Activated T-cell treated with anti-CD3 and anti-CD28 coated beads for 24 hours (primary cell): ENCODE measurements at places on chromosomes 3 and 15.

- DNase-seq, result no peak
Observed at GRCh38 chr3:132343018-132343612, 25.9 kb downstream of the ACP3 start.

DNA sequence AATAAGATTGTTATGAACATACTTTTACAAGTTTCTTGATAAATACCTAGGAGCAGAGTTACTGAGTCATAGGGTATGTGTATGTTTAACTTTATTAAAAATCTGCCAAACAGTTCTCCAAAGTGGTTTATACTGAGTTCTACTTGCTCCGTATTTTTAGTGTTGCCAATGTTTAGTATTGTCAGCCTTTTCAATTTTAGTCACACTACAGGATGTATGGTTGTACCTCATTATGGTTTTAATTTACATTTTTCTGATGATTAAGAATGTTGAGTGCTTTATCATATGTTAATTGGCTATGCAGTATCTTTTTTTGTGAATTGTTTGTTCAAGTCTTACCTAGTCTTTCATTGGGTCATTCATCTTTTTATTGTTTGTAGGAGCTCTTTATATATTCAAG, 4.3 kb downstream of the TMOD3 start:
- DNase-seq, result no peak

- no peak for DNase-seq
Observed at GRCh38 chr3:133295199-133295901, 104.5 kb upstream of the BFSP2 start.

DNA sequence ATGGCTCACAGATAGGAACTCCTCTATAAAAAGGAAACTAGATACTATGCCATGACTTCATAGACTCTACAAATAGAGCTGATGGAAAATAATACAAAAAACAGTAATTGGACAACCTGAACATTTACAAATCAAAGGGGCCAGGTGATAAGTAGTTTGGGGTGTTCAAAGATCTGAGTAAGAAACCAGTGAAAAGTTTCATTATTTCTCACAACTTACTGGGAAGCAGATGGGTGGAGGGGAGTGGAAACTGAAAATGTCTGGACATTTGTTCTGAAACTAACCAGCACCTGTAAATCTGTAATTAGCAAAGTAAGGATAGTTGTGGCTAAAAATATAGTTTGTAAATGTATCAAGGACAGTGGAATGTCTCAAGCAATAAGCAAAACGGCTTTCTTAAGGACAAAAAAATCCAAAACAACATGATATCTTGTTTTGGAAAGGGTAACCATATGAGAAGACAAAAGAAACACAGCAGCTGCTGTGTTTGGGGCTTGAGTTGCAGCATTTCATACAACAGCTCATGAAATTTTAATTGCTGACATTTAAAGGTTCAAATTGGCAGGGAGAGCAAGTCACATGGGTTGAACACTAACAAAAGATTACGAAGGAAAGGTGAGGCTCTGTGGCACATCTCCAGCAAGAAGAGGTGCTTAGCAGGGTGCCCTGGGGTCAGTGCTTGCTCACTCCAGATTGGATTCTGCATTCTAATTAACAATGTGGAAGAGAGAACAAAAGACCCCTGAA, 26.8 kb upstream of the THBS1 start:
- no peak for DNase-seq

DNA sequence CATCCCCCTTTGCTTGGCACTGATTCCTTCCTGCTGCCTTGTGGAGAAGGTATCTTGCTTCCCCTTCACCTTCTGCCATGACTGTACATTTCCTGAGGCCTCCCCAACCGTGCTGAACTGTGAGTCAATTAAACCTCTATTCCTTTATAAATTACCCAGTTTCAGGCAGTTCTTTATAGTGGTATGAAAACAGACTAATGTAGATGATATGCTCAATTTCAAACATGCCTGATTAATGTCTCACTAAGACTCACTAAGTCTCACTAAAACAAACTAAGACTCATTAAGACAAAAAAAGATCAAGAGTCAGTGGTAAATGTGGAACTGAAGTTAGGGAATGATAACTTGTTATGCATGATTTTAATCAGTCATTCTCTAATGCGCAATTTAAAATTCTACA, 606.6 kb downstream of the RBMS3 start:
- no peak for DNase-seq

DNA sequence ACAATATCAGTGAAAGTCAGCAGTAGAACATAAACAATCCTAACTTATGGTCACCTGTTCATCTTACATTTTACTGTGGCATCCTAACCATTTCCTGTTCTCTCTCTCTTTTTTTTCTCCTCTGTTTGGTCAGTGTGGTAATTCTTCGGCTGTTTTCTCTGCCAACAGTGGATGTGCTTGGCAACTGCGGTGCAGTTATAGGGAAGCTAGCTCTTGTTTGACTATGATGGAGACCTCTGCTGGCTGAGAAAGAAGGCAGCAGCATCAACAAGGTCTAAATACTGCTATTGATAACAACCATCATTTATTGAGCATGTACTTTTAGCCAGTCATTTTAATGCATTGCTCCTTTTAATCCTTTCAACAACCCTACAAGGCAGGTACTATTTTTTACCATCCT, 723 bp upstream of the DRD3 start:
- DNase-seq, result no peak

- DNase-seq, result no peak
Observed at GRCh38 chr3:109336291-109336861, 970 bp downstream of the DPPA4 start.

DNA sequence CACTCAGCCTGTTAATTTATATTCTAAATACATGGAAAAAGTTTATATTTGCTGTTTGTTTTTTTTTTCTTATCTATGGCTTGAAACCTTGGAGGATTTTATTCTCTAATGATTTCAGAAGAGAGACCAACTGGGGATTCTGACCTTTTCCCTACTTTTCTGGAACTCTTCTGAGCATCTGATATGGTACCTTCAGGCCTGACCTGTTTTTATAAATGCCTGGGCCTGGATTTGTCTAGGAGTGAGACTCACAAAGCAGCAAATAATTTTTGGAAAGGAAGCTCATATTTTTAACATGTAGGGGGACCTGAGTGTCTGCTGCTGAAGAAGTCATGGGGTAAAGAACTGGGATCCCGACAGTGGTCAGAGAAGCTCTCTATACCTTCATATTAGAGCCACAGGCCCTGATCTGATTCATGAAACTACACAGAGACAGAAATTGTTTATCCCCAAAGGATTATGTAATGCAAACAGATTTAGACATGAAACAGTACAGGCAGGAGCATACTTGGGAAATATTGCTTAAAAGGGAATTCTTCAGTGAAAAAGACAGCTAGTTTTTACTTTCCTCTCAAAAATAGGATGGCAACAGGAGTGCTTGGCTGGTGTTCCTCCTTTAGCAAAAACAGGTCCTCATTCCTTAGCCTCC, 15.9 kb downstream of the PPM1L start:
- DNase-seq, result no peak

- no peak for DNase-seq
Observed at GRCh38 chr15:77180757-77181156, 109.8 kb upstream of the TSPAN3 start.

- DNase-seq, result no peak
Observed at GRCh38 chr15:39078026-39078425, 502.9 kb upstream of the THBS1 start.

DNA sequence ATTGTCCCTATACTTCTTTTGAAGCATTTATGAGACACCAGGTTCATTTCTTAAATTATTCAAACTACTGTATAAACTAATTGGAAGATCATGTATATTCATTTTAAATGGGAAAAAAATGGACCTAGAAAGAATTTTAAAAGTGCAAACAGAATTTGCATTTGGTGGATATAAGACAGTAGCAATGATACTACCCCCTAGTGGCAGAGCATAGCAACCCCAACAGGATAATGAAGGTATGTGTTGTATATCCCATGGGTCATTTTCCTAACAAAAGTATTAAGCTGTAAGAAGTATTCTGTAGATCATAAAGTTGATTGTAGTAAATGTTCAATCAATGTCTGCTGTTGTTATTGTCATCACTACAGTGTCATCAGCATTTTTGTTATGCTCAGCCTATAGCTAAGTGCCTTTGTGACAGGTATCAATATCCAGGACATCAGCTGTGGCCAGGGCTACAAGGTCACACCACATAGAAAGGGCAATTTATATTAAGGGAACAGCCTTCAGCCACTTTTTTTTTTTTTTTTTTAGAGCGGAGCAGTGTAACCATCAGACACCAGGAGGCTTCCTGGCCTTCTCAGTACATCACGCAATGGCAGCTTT, 175.8 kb downstream of the FOXB1 start:
- DNase-seq, result peak; percentile 4

DNA sequence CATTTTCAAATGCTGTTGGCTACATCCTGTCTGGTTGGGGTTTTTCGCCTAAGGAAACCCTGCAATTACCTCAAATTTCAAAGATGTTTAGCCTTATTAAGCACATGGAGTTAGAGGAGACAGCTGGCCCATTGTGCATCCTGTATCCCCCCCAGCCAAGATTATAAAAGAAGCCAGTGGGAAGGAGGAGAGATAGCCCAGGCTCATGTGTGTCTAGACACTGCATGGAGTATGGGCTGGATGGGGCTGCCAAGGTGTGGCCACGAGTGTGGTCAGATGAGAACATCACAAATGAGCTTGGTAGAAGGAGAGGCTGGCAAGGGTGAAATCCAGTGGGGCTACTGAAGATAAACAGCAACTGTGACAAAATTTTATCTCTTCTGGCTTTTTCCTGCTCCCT, 270.0 kb upstream of the TBC1D5 start:
- no peak for DNase-seq

GRCh38 chr3:56800832-56801661, 702 bp downstream of the ARHGEF3 start:
- no peak for DNase-seq

DNA sequence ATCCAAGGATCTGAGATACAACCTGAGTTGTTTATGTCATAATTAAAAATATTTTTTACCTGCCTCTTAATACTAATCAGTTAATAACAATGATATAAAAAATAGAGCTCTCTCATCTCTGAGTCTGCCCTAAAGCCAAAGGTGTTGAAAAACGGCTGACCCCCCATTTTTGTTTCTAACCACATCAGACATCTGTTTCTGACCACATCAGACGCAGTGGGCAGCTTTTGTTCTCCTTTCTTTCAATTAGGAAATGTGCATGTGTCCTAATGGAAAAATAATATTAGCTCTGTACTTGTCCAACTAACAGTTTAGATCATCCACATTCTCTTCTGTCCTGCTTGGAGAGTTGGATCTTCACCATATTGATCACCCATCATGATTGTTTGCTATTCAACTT, 144.6 kb downstream of the SHOX2 start:
- DNase-seq, result no peak

GRCh38 chr3:41405466-41405865, 206.2 kb downstream of the CTNNB1 start:
- no peak for DNase-seq

DNA sequence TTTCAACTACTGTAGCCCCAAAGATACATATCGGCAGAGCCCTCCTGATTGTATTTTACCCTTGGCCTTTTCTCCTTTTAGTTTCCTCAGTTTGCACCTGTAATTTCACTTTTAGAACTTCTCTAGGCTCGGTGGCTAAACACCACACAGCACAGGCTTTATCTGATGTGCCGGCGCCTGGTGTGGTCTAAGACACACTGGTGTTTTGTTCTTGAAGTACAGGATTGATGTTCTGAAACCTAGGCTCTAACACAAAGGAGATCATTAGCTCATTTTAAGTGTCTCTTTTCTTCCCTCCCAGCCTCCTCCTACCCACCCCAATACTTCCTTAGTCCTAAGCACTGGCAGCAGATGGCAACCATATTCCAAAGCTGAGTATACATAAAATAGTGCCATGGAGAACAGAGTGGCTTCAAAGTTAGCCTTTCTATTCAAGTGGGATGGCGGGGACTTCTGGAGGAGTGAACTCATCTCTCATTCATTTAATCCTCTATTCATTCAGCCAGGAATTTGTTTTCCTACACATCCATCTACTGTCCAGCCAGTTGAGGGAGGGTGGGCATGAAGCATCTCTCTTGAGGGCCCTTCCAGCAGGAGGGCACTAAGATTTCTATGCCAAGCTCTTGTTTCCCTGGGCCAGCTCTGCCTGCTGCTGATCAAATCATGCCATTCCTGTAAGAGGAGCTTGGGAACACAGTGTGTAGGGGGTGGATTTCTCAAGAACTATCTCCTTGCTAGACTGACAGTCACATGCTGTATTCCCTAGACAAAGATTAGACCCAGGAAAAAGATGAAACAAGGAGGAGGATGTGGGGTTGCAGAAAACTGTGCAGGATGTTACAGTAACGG, 71.2 kb downstream of the TIGIT start:
- DNase-seq, result no peak

- DNase-seq, result no peak
Observed at GRCh38 chr3:127389420-127389819, 101.6 kb upstream of the PRR20G start.

DNA sequence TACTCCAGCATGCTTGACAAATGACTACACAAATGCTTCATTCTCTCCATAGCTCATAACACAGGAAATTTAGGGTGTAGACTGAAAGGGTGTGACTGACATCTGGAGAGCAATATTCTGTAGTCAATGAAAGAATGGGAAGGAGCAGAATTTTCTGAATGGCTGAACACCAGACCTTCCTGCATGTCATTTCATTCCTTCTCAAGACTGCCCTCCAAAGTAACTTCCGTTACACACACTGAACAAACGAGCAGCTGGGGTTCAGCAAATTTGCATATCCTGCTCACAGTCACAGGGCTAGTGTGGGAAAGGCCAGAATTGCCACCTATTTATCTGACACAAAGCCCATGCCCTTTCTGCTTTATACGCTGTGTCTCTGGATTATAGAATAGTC, 325.0 kb upstream of the CFAP20DC start:
- DNase-seq, result no peak

- no peak for DNase-seq
Observed at GRCh38 chr3:147304756-147305155, 101.6 kb downstream of the ZIC4 start.

- DNase-seq, result no peak
Observed at GRCh38 chr3:182979674-182980191, 605 bp downstream of the DCUN1D1 start.

- DNase-seq, result peak; percentile 69
Observed at GRCh38 chr3:155805802-155806618, at the start of gene C3orf33. C3orf33 (minus strand) TSS chr3:155806278; CDS start chr3:155806252, 26 bp downstream.

DNA sequence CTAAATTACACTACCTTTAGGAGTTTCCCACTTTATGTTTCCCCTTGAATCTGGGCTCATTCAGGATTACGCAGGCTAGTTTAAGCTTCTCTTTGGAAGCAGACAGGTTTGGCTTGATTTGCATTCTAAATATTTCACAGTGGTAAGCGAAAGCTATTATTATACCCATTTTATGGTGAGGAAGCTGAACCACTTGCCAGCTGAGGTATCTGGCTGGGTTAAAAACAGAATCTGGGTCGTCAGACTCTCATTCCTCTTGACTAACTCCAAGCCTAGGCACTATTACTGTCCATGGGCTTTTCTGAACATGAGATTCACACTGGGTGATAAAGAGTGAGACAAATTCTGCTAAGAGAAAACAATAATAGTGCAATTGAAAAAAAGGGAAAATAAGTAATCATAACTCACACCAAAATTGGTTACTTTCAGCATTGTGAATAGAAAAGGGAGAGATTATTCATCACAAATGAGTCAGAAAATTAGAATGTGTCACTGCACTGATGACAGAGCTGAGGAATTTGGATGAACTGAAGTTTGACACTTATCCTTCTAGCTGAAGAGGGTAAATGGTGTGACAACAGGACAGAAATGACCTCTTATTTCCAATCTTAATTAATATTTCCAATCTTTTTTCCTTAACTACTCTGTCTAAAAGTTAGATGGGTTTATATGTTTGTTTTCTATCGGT, 211.3 kb downstream of the TIGIT start:
- no peak for DNase-seq
